CD4-positive, CD25-positive, alpha-beta regulatory T cell (primary cell): ENCODE measurements at places on chromosomes 3 and 15. TPM values are rescaled to one million over a fixed set of nuclear protein-coding genes. Genes with fewer than 3 reads are reported as not detected.
A peak's percentile ranks its signal among the peaks of the same experiment; 100 is the strongest.

GP9 gene
- total RNA-seq, result 3.7 TPM

DNA sequence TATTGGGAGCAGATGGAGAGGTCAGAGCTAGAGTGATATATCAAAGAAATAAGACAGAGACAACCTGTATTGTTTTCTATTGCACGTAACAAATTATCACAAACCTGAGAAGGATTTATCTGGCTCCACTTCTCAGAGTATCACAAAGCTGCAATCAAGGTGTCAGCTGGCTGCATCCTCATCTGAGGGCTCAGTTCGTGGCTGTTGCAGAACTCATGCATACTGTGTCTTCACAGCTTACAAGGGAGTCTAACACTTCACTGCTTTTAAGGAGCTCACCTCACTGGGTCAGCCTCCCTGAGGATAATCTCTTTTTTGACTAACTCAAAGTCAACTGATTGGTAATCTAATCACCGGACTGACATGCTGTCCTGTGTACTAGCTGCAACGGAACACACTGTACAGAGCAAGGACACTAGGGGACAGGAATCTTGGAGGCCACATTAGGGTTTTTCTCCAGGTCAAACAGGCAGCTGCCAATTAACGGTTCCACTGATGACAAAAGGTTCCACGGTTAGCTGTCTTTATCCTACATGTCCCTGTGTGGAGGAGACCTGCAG is 1006.8 kb upstream of the SEMA6D start:
- H3K4me3 ChIP-seq, result no peak overlapping the region
- H3K36me3 ChIP-seq, result no peaks in the 10 kb centered on the region
- H3K27me3 ChIP-seq, result no peaks in the 10 kb centered on the region
- H3K4me1 ChIP-seq, result no peaks in the 10 kb centered on the region
- DNase-seq, result no peak
- H3K27ac ChIP-seq, result no peak overlapping the region

DNA sequence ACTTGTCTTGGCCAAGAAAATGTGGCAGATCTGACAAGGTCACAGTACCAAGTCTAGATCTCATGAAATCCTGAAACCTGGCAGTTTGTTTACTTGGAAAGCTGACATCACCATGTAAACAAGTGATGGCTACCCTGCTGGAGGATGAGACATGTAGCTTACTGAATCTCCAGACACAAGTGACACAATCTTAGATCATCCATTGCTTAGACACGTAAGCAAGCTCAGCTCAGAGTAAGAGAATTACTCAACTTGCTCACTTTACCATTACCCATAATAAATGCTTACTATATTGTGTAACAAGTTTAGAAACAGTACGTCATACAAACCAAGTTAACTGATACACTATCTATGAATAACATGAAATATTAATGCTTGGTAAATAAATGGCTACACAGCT is 263.8 kb downstream of the TBC1D5 start:
- H3K27me3 ChIP-seq, result no peaks in the 10 kb centered on the region
- H3K4me1 ChIP-seq, result no peaks in the 10 kb centered on the region
- H3K4me3 ChIP-seq, result no peak overlapping the region
- no peak for DNase-seq
- H3K36me3 ChIP-seq, result no peaks in the 10 kb centered on the region

DNA sequence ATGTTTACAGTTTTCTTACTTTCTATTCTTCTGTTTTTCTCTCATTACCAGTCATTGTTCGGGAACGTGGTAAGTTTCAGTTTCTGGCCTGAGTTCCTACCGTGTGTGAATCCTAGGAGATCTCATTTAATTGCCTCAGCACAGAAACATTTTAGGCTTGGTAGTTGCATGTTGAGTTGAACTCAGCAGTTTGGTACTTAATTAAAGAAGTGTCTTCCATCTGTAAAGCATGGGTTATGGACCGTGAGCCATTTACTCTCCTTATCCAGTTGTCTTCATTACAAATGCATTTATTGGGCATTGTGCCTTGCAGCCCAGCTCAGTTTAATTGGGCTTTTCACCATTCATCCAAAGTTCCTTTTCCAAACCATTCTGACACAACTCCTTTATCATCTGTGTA is 142.1 kb upstream of the CHRM5 start:
- H3K27ac ChIP-seq, result no peak overlapping the region
- no peaks in the 10 kb centered on the region for H3K27me3 ChIP-seq
- no peak overlapping the region for H3K4me3 ChIP-seq
- H3K36me3 ChIP-seq, result no peaks in the 10 kb centered on the region
- H3K4me1 ChIP-seq, result no peaks in the 10 kb centered on the region

GRCh38 chr3:172624999-172625398 is 85.9 kb downstream of the NCEH1 start:
- no peaks in the 10 kb centered on the region for H3K36me3 ChIP-seq
- H3K4me1 ChIP-seq, result no peaks in the 10 kb centered on the region
- H3K27me3 ChIP-seq, result no peaks in the 10 kb centered on the region
- H3K4me3 ChIP-seq, result no peak overlapping the region

- H3K36me3 ChIP-seq, result no peaks in the 10 kb centered on the region
- no peaks in the 10 kb centered on the region for H3K27me3 ChIP-seq
- H3K27ac ChIP-seq, result peak overlapping the region; percentile 75
- no peak for DNase-seq
- no peak overlapping the region for H3K4me3 ChIP-seq
Measured at GRCh38 chr15:45456212-45457106, 66.1 kb downstream of the SLC30A4 start.

GRCh38 chr15:42858540-42858939 is 62.0 kb downstream of the TTBK2 start:
- H3K4me3 ChIP-seq, result no peak overlapping the region
- no peak overlapping the region for H3K27ac ChIP-seq
- H3K4me1 ChIP-seq, result no peaks in the 10 kb centered on the region
- no peak for DNase-seq
- peaks cover 14% of the 10 kb centered on the region for H3K36me3 ChIP-seq

- no peaks in the 10 kb centered on the region for H3K4me1 ChIP-seq
- no peak within 1 kb of the TSS for H3K27ac ChIP-seq
- no peak for DNase-seq
- no peaks in the 10 kb centered on the region for H3K27me3 ChIP-seq
- H3K4me3 ChIP-seq, result no peak within 1 kb of the TSS
Measured at GRCh38 chr3:46717447-46718231, at the start of gene PRSS50. Gene PRSS50 (minus strand): TSS chr3:46717869. CDS start chr3:46717824, 45 bp downstream.

TPM1 gene
- total RNA-seq, result 11.2 TPM

- no peaks in the 10 kb centered on the region for H3K36me3 ChIP-seq
- H3K27me3 ChIP-seq, result no peaks in the 10 kb centered on the region
- peaks cover 18% of the 10 kb centered on the region for H3K4me1 ChIP-seq
- no peak for DNase-seq
- peak overlapping the region; percentile 73 for H3K4me3 ChIP-seq
Measured at GRCh38 chr3:158728061-158728377, 4.2 kb downstream of the RARRES1 start.

DNA sequence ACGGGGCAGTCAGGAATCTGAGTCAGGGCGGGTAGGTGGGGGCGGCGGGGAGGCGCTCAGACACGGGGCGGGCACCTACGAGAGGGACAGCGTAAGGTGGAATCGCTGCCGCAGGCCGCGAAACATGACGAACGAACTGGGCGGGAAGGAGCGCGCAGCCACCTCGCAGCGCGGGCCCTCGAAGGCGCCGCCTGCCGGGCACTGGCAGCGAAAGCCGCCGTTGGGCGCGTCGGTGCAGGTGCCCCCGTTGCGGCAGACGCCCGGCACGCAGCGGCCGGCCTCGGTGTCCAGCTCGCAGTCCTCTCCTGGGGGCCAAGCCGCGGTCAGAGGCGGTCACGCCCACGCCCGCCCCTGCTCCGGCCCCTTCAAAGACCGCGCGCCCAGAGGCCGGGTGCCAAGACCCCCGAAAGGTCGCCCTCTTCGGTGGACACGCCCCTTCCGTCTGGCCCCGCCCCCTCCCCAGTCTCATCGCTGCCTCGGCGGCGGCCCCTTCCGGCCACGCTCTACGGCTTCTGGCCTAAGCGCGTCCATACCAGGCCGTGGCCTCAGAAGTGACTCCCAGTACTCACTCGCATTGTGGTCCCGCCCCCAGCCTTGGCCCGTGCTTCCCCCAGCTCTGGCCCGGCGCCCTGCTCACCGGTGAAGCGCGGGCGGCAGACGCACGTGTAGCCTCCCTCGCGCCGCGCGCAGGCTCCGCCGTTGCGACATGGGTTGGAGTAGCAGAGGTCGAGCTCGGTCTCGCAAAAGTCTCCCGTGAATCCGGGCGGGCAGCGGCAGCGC is 6.4 kb downstream of the CELSR3 start:
- H3K4me3 ChIP-seq, result no peak overlapping the region
- peaks cover 26% of the 10 kb centered on the region for H3K4me1 ChIP-seq
